ENCODE measurements at places on chromosomes 2 and 18.

- peak; percentile 70 for DNase-seq
Observed at GRCh38 chr2:46776687-46777327, 138.8 kb downstream of the MCFD2 start.

DNA sequence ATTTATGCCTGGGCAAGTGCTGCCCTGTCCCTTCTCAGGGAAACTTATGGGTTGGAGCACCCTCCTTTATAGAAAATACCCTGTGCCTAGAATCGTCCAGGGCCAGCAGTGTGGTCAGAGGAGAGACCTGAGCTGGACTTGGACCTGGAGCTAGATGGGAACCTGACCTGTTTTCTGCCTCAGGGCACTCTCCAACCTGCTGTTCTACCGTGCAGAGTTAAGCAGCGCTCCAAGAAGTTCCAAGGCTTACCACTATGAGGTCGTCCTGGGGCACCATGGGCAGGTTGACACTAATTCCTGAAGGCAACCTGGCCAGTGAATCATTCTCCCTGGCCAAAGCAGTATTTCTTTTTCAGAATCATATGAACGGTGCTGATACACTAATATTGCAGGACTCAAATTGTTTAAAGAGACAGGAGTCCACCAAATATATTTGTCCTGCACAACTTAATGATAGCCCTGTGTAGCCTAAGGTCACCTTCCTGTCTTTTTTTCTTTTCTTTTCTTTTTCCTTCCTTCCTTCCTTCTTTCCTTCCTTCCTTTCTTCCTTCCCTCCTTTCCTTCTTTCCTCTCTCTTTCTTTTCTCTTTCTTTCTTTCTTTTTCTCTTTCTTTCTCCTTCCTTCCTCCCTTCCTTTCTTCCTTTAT lies 455.4 kb upstream of the HNMT start:
- DNase-seq = no peak

GRCh38 chr2:174699993-174700766 lies 64.1 kb downstream of the CHRNA1 start:
- no peak for DNase-seq

DNA sequence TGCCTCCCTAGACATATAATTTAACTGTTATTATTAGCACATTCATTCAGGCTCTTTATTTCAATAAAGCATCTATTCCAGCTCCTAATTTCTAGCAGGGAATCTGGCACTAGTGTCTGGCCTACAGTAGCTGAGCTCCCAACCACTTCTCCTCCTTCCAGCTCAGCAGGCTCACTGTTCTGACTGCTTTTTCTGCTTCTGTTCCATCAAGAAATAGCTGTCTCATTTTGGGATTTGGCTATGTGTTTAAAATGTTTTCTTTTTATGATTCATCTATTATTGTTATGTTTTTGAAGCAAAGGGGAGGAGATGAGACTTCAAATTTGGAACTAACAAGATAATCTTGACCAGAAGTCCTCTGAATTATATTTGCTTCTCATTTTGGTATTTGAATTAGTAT lies 172.7 kb upstream of the SMAD7 start:
- DNase-seq = no peak

DNA sequence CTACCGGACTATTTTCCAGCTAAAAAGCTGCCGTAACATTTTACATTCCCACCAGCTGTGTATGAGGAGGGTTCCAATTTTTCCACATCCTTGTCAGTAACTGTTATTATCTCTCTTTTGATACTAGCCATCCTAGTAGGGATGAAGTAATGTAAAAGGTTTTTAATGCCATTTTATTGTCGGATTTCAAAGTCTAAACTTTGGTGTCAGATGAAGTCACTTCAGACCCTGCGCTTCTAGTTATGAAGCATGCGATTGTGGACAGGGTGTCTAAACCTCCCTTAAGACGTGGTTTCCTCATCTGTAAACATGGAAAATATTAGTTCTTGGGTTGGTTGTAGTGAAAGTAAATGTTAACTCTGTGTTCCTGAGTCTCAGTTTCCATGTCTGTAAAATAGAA lies 4.7 kb downstream of the DGKD start:
- DNase-seq = no peak

DNA sequence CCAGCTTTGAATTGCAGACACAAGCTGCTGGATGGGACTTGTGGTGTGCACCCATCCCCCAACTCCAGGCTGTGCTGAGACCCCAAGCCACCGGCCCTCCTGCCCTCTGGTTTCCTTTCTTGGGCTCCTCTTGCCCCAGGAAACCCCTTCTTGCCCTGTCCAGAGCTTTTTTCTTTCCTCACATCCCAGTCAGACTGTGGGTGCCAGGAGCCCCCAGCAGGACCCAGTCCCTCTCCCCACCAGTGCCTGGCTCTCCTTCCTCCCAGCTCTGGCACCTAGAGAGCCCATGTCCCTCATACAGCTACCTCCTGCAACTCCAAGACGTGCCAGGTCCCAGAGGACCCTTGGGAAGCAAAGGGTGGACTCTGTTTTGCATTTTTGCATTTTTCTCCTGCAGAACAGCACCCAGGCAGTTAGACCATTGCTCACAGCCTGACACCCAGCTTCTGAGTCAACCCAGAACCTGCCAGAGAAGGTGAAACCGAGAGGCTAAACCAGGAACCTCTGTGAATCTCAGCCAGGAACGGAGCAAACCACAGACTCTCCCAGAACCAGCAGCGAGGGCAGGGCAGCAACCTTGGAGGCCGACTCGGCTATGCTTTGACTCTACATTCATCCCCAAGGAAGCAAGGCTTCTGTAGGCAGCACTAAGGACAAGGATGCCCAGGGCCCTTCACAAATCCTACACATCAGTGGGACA lies 221.1 kb downstream of the ANAPC1 start:
- DNase-seq = no peak

DNA sequence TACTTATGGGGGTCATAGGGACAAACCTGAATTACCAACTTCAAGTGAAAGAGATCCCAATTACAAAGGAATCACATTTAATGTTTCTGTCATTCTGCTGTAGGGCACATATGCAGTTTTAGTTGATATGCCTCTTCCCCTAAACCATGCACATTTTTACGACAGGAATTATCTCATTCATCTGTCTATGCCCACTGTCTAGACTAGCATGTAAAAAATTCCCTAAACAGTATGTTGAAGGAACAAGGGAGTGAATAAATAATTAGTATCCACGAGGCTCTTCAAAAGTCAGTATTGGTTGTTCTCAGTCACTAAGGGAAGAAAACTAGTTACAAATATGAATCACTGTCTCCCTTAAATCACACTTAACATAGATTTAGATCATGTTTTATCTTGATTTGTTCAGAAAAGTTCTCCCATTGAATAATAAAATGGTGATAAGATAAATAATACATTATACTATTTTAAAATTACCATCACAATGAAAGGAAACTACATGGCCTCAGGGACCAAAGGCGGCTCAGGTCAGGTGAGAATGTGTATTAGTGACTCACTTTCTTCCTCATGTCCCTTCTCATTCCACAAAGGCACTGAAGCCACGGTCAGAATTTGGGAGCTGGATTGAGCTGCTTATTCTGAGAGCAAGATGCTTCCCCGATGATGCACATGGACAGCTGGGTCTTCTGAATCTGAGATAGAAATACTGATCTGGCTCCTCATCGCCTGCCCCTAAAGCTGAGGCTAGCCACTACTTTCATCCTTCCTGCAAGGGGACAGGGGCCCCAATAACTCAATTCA lies 29.1 kb downstream of the DYM start:
- no peak for DNase-seq

- DNase-seq = no peak
Observed at GRCh38 chr2:50611351-50611871, 420.5 kb downstream of the NRXN1 start.

GRCh38 chr2:168396131-168396530 lies 59.9 kb upstream of the CERS6 start:
- DNase-seq = no peak

DNA sequence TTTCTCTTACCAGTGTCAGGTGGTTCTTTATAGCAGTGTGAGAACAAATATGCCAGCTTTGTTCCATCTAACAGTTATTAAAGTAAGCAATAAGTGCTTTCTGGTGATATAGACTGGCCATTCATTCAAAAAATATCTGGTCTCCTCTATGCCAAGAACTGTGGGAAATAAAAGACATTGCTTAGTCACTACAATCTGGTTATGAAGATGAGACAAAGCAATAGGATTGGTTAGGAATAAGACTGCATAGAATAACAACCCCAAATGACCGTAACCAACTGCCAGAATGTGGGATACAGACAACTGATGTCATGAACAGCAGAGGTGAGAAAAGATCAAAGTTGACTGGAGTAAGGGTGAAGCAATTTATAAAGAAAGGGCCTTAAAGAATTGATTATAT lies 83.8 kb downstream of the MBD2 start:
- DNase-seq = no peak

GRCh38 chr2:163185160-163185559 lies 346.6 kb upstream of the KCNH7 start:
- no peak for DNase-seq

DNA sequence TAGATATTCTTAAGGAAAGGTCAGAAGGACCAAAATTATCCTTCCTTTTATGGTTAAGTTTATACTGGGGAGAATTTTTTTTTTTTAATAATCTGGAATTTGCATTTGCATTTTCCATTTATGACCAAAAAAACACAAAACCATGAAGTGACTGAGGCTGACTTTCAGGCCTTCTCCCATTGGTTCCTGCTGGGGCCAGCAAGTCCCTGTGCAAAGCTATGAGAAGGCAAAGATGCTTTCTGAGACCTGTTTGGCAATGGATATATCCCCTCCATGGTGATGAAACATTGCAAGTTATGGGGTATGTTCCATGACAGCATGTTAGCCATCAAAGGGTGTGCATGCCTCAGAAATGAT lies 60.8 kb downstream of the KIAA2012 start:
- no peak for DNase-seq

DNA sequence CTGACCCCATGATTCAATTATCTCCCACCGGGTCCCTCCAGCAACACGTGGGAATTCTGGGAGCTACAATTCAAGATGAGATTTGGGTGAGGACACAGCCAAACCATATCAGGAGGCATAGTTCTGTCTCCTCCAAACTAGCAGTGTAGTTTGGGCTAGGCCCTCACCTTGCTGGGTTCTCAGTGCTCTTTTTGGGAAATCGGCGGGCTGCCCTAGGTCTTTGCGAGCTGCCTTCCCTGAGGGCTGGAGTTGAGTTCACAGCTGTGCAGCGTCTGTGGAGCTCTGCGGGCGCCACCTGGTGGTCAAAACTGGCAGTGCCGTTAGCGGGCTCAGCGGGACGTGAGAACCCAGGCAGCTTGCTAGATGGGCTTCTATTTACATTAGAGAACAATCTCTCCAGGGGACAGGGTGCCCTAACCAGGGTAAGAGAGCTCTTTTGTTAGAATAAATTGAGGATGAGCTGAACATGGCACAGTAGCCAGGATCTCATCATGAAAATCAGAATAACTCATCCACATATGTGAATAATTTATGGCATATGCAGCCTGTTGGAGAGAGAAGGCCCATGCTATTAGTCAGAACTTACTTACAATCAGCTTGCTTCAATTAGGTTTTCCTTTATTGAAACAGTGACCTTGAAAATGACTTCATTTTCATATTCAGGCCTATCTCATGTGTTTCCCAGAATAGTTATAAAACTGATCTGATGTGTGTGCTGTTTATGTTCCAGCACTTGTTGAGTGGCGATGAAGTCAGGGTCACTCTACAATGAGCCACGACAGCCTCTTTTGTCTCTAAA lies 27.4 kb upstream of the YES1 start:
- peak; percentile 62 for DNase-seq

GRCh38 chr2:118747066-118747465 lies 100.4 kb downstream of the EN1 start:
- no peak for DNase-seq

DNA sequence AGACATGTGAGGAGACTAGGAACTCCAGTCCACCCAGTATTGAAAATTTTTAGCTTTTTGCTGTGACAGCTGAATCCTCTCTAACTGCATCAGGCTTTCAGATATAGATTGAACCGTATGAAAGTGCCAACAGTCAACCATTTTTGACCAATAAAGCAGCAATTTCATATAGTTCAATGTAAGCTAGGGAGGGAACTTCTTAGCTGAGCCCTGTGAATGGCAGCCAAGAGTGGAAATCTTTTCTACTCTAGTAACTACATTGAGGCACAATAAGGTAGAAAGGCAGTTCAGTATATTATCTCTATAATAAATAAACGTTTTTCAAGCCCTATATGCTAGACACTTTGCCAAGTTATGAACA lies 96.3 kb upstream of the TANK start:
- DNase-seq = no peak

GRCh38 chr2:143083636-143084035 lies 45.6 kb upstream of the ARHGAP15 start:
- DNase-seq = peak; percentile 43

- no peak for DNase-seq
Observed at GRCh38 chr2:121635371-121635770, 13.9 kb downstream of the CLASP1 start.

DNA sequence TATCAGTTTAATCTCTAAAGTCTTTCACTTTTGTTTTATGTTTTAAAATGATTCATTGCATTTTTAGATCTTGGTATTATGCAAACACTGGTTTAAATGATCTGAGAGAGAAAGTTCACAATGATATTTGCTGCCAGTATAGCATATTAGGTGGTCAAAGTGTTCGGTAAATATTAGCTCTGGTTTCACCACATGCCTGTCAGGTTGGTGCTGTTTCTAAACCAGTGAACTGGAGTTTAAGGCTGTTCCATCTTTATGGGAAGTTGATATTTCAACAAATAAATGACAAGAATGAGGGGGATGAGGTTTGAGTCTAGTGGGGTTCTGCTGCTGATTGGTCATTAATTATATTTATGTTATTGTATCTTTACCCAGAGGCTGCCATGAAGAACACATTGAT lies 436.4 kb downstream of the DCDC2C start:
- DNase-seq = no peak
